ENCODE measurements at places on chromosomes 2 and 18.
A peak's percentile ranks its signal among the peaks of the same experiment; 100 is the strongest.

DNA sequence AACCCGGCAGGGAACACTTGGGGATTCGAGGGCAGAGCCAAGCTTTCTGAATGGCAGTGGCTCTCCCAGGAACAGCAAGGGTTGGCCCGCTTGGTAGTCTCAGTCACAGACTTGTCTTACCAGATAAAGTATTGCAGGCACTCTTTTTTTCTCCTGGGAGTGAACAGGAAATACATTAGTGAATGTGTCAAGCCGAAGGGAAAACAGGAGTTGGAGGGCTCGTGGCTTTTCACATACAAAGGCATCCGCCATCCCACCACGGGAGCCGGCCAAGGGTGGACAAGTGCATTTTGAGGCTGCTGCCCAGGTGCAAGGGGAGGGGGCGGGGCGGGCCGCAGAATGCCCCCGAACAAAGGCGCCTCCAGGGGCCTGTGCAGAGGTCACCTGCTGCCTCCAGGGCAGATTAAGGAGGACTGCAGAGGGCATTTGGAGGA, 163.3 kb upstream of the SIX3 start:
- DNase-seq, result no peak

DNA sequence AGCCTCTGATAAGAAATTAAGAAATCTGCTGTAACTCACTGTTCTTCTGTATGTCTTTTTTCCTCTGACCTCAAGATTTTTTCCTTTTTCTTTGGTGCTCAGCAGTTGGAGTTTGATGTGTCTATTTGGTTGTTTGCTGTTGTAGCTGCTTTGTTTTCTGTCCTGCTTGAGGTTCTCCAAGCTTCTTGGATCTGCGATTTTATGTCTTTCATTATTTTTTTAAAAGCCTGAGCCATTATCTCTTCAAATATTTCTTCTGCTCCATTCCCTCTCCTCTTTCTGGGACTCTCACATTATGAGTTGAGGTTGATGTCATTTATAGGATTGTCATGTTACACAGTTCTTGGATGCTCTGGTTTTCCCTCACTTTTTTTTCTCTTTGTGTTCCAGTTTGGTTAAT, 47.7 kb downstream of the RAMP1 start:
- no peak for DNase-seq

- peak; percentile 56 for DNase-seq
Observed at GRCh38 chr2:55418512-55419232, 984 bp downstream of the CCDC88A start.

GRCh38 chr2:72983500-72984161, 66.3 kb downstream of the EMX1 start:
- DNase-seq, result no peak

DNA sequence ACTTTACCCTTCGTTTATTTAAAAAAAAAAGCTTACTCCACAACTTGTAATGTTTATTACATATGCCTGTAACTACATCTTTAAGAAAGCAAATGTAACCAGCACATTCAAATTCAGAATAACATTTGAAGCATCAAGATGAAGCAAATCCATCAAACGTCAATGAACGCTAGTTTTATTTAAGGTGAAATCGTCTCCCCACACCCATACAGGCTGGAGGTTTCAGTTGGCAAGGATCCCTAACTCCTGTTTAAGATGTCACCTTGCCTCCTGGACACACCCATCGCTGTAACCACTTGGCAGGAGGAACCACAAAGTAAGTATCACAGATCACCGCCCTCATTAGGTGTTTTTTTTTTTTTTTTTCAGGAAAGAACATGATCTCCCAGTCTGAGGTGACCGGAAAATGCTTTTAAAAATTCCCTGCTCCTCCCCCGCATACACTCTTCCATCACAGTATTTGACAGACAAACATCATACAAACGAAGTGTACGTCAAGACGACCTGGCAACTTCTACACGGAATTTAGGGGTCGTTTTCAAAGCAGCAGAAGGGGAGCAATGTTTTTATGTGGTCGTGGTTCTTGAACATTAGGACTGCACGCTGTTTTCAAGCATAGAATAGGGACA, 19.7 kb upstream of the STPG4 start:
- peak; percentile 58 for DNase-seq

GRCh38 chr2:191220671-191221070, 24.5 kb upstream of the MYO1B start:
- DNase-seq, result no peak

DNA sequence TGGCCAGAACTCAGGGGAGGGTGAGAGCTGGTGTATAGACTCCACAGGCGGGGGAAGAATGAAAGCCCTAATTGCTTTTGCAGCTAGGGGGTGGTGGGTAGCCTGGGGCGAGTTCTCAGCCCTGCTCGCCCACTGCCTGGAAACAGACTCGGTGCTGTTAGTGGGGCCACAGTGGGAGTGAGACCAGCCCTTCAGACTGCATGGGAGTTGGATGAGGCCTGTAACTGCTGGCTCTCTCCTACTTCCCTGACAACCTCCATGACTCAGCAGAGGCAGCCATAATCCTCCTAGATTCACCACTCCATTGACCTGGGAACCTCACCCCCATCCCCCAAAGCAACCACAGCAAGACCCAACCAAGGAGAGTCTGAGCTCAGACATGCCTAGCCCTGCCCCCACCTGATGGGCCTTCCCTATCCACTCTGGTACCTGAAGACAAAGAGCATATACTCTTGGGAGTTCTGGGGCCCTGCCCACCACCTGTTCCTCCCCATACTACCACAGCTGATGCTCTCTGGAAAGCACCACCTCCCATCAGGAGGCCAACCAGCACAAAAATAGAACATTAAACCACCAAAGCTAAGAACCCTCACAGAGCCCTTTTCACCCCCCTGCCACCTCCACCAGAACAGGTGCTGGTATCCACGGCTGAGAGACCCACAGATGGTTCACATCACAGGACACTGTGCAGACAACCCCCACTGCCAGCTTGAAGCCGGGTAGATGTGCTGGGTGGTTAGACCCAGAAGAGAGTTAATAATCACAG, 226.3 kb downstream of the EIPR1 start:
- DNase-seq, result no peak
